ENCODE measurements at places on chromosomes 1 and 21.

- DNase-seq: no peak
Measured at GRCh38 chr1:220924331-220924970, 45.2 kb downstream of the HLX start.

GRCh38 chr1:60753036-60753900 is 329.1 kb upstream of the NFIA start:
- no peak for DNase-seq

GRCh38 chr1:36085126-36085525 is 1.2 kb downstream of the TEKT2 start:
- DNase-seq: no peak

- DNase-seq: no peak
Measured at GRCh38 chr1:74498901-74499300, 13.5 kb downstream of the LRRC53 start.

Measured in RWPE1 (cell line).